Karpas-422 (cell line): ENCODE measurements at places on chromosomes 11 and 22. TPM values are rescaled to one million over a fixed set of nuclear protein-coding genes. Genes with fewer than 3 reads are reported as not detected.

DNA sequence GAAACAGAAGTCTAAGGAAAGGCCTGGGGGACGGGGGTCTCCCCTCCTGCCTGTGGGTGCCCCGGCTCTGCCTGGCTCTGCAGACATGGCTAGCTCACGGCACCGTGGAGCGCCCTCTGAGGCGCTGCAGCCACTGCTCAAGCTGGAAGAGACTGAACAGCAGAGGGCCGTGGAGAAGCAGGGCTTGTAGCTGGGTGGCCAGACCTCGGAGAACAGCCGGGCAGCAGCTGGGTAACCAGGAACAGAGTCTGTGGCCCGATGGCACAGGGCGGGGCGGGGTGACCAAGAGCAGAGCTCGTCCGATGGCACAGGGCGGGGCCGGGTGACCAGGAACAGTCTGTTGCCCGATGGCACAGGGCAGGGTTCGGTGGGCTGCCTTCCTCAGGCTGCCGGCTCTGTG is 18.1 kb downstream of the RNH1 start:
- no peak overlapping the region for H3K27ac ChIP-seq
- no peaks in the 10 kb centered on the region for H3K36me3 ChIP-seq

C1QTNF6 gene
- 1.7 and 2.7 TPM in 2 replicates for total RNA-seq

OR5T1 gene
- not detected in 2 replicates for total RNA-seq

GRCh38 chr11:112455791-112456190 is 195.1 kb upstream of the PLET1 start:
- H3K27ac ChIP-seq = no peak overlapping the region
- no peaks in the 10 kb centered on the region for H3K4me1 ChIP-seq
- no peaks in the 10 kb centered on the region for H3K27me3 ChIP-seq
- DNase-seq = no peak
- H3K36me3 ChIP-seq = no peaks in the 10 kb centered on the region
- H3K4me3 ChIP-seq = no peak overlapping the region

GNG3 gene
- not detected in 2 replicates for total RNA-seq

MMP12 gene
- not detected in 2 replicates for total RNA-seq

EHF gene
- not detected in 2 replicates for total RNA-seq

- no peak for DNase-seq
- H3K27ac ChIP-seq = no peak within 1 kb of the TSS
- H3K36me3 ChIP-seq = no peaks in the 10 kb centered on the region
- H3K4me3 ChIP-seq = no peak within 1 kb of the TSS
- no peaks in the 10 kb centered on the region for H3K4me1 ChIP-seq
Measured at GRCh38 chr11:128890543-128891368, at the start of gene KCNJ5. Gene KCNJ5 (plus strand): TSS chr11:128891356. CDS start chr11:128911274, 19,918 bp downstream.

SLC22A25 gene
- total RNA-seq = not detected in 2 replicates

GGTLC2 gene
- not detected in 2 replicates for total RNA-seq

PRODH gene
- not detected in 2 replicates for total RNA-seq

GRAP2 gene
- not detected in 2 replicates for total RNA-seq

DNA sequence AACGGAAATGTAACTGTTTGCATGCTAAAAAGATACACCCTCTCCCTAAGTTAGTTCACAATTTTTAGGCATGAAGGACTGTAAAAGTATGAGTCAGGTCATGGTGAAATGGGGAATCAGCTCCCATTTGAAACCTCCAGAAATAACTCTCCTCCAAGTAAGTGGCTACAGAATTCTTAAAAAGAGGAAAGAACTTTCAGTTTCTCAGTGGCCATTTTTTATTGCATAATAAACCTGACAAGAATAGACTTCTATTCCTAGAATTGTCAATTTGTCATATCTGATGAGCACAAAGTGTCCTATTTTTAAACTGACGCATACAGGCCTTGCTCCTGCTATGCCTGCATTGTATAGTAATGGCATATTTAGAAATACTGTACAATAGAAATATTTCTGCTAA is 612.2 kb downstream of the CNTN5 start:
- H3K27ac ChIP-seq = no peak overlapping the region
- H3K36me3 ChIP-seq = no peaks in the 10 kb centered on the region
- DNase-seq = no peak
- no peak overlapping the region for H3K4me3 ChIP-seq

DNA sequence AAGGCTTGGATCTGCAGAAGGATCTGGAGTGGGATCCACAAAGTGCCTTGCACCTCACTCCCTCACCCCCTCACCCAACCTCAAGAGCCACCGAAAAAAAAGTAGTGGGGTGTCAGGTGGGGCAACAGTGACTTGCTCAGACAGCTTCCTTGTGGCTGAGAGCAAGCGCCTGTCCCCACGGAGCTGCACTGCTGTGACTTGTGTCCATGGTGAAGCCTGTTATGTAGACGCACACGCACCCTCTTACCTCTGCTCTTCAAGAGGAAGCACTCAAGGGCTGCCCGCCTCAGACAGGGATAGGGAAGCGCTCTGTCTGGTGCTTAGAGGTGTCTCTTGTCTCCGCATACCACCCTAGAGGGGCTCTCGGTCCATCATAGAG is 1.2 kb downstream of the DRD2 start:
- H3K27ac ChIP-seq = no peak overlapping the region
- H3K27me3 ChIP-seq = no peaks in the 10 kb centered on the region
- no peaks in the 10 kb centered on the region for H3K4me1 ChIP-seq
- H3K36me3 ChIP-seq = no peaks in the 10 kb centered on the region

SOX10 gene
- total RNA-seq = not detected in 2 replicates

- H3K4me1 ChIP-seq = peaks cover 5% of the 10 kb centered on the region
- H3K36me3 ChIP-seq = no peaks in the 10 kb centered on the region
- no peaks in the 10 kb centered on the region for H3K27me3 ChIP-seq
- no peak for DNase-seq
Measured at GRCh38 chr11:124879493-124880289, 14.5 kb downstream of the ROBO3 start.

TRIM49D2 gene
- total RNA-seq = not detected in 2 replicates

NUDT8 gene
- total RNA-seq = 10.4 and 35.4 TPM in 2 replicates

- no peaks in the 10 kb centered on the region for H3K4me1 ChIP-seq
- no peak overlapping the region for H3K27ac ChIP-seq
- no peaks in the 10 kb centered on the region for H3K36me3 ChIP-seq
- H3K4me3 ChIP-seq = no peak overlapping the region
- no peak for DNase-seq
Measured at GRCh38 chr11:40732132-40732531, 727.3 kb downstream of the LRRC4C start.

- no peaks in the 10 kb centered on the region for H3K36me3 ChIP-seq
- no peaks in the 10 kb centered on the region for H3K4me1 ChIP-seq
- peaks cover 6% of the 10 kb centered on the region; the same call in 1 of the 2 replicates for H3K27me3 ChIP-seq
- DNase-seq = no peak
- no peak overlapping the region for H3K4me3 ChIP-seq
- H3K27ac ChIP-seq = no peak overlapping the region
Measured at GRCh38 chr11:94814272-94814976, 46.3 kb downstream of the AMOTL1 start.

DNA sequence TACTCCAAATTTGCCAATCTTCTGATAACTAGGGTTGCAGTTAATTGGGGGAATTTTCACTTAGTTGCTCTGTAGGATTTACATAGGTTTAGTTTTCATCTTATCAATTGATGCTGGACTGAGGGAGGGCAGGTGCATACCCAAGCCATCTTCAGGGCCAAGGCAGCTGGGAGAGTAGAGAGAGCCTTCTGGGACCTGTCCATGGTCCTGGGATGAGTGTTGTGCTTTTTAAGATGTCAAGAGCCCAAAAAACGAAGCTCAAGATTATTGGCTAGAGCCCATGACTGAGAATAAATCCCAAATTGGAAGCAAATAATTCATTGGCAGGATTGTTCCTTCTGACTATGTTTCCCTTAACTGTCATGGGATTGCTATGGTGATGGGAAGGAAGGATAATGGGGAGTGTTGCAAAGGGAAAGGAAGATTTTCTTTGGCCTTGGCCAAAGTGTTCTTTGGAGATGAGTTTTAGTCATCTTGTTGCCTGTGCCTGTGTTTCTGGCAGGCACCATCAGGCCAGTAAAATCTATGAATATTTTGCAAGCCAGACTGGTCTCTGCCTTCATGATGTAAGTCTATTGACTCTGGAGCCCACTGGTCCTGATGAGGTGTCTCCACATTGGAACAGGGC is 4.5 kb downstream of the SLC22A6 start:
- H3K27ac ChIP-seq = no peak overlapping the region
- no peak overlapping the region for H3K4me3 ChIP-seq
- H3K27me3 ChIP-seq = no peaks in the 10 kb centered on the region
- no peaks in the 10 kb centered on the region for H3K4me1 ChIP-seq

RAB36 gene
- total RNA-seq = 4.0 and 10.6 TPM in 2 replicates

INCENP gene
- 36.8 and 48.8 TPM in 2 replicates for total RNA-seq

GRCh38 chr11:102794382-102794781 is 3.6 kb downstream of the MMP1 start:
- no peak overlapping the region for H3K27ac ChIP-seq
- H3K27me3 ChIP-seq = no peaks in the 10 kb centered on the region
- DNase-seq = peak; percentile 82
- no peaks in the 10 kb centered on the region for H3K36me3 ChIP-seq
- no peaks in the 10 kb centered on the region for H3K4me1 ChIP-seq

GAL3ST1 gene
- not detected in 2 replicates for total RNA-seq

FRMD8 gene
- 48.5 and 102 TPM in 2 replicates for total RNA-seq

DNA sequence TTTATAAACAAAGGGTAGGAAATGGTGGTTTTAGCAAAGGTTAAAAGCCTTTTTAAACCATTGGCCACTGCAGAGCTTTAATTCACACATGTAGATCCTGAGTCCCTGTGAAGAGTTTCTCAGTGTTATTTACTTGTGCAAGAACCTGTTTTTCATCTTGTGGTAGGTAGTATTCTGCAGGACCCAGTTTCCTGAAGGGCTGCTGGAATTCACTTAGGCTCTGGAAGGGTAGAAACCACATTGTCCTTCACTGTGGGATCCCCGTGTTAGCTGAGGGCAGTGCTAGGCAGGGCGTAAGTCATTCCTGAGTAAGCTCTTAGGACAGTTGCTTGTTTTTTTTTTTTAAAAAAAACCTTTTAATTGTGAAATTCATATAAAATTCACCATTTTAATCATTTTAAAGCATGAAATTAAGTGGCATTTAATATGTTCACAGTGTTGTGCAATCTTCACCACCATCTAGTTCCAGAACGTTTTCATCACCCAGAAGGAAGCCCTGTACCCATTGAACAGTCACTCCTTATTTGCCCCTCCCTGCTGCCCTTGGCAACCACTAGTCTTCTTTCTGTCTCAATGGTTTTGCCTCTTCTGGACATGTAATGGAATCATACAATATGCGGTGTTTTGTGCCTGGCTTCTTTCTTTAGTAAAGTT is 77.7 kb downstream of the C22orf31 start:
- no peaks in the 10 kb centered on the region for H3K36me3 ChIP-seq
- no peak overlapping the region for H3K4me3 ChIP-seq
- no peak for DNase-seq
- no peaks in the 10 kb centered on the region for H3K27me3 ChIP-seq
- no peak overlapping the region for H3K27ac ChIP-seq

ARHGAP8 gene
- total RNA-seq = not detected in 2 replicates

DNA sequence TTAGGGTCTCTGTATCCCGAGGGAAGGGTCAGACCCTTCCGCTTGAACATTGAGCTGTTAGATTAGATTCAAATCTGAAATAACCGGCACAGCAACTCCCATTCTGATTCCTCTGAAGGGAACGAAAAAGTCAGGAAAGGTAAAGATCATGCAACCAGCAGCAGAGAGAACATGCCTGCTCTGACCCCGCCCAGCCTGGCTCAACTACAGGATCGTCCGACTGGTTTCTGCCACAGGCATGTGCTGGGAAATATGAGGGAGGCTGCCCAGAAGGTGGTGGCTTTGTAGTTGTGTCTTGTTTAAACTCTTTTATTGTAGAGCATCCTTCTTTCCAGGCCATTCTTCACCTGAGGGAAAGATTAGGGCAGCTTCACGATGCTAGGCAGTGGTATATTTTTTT is 5.0 kb upstream of the MTNR1B start:
- no peak overlapping the region for H3K4me3 ChIP-seq
- no peak overlapping the region for H3K27ac ChIP-seq
- peaks cover 4% of the 10 kb centered on the region for H3K4me1 ChIP-seq
- no peaks in the 10 kb centered on the region for H3K36me3 ChIP-seq
- DNase-seq = no peak
- H3K27me3 ChIP-seq = no peaks in the 10 kb centered on the region

- H3K27ac ChIP-seq = no peak overlapping the region
- no peaks in the 10 kb centered on the region for H3K36me3 ChIP-seq
- no peak overlapping the region for H3K4me3 ChIP-seq
Measured at GRCh38 chr11:111456086-111456858, 55.9 kb downstream of the BTG4 start.

C11orf52 gene
- not detected in 2 replicates for total RNA-seq

- H3K4me3 ChIP-seq = no peak overlapping the region
- no peak overlapping the region for H3K27ac ChIP-seq
- no peaks in the 10 kb centered on the region for H3K4me1 ChIP-seq
- no peak for DNase-seq
- no peaks in the 10 kb centered on the region for H3K27me3 ChIP-seq
Measured at GRCh38 chr11:84905411-84905810, 721.7 kb downstream of the DLG2 start.

- no peaks in the 10 kb centered on the region for H3K4me1 ChIP-seq
- H3K27ac ChIP-seq = no peak overlapping the region
- H3K4me3 ChIP-seq = no peak overlapping the region
Measured at GRCh38 chr11:131160846-131161245, 209.6 kb upstream of the NTM start.

DNA sequence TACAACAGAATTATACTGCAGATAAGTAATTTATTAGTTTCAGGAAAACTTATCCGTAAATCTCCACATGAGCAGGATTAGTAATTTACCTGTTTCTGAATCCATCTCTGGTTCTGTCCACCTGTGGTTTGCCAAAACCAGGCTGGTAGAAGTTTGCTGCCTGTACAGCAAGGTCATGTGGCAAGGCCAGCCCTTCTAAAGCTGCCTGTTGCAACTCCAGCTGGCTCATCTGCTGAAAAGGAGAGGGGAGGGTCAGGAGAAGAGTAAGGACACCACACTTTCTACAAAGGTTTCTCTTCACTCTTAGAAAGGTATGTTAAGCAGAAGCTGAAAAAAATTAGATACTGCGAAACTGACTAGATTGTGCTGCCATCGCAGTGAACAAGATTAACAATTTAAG is 42.3 kb downstream of the EIF4ENIF1 start:
- peaks cover 13% of the 10 kb centered on the region; the same call in 1 of the 2 replicates for H3K36me3 ChIP-seq
- peaks cover 21% of the 10 kb centered on the region for H3K4me1 ChIP-seq
- H3K27ac ChIP-seq = no peak overlapping the region
- H3K4me3 ChIP-seq = no peak overlapping the region

- no peaks in the 10 kb centered on the region for H3K36me3 ChIP-seq
- H3K4me3 ChIP-seq = no peak overlapping the region
- no peaks in the 10 kb centered on the region for H3K27me3 ChIP-seq
- H3K27ac ChIP-seq = no peak overlapping the region
Measured at GRCh38 chr11:2565447-2566222, 120.8 kb downstream of the KCNQ1 start.

- H3K4me3 ChIP-seq = no peak overlapping the region
- peak overlapping the region; percentile 35 for H3K27ac ChIP-seq
- peaks cover 17% of the 10 kb centered on the region for H3K4me1 ChIP-seq
- peaks cover 17% of the 10 kb centered on the region for H3K36me3 ChIP-seq
- no peaks in the 10 kb centered on the region for H3K27me3 ChIP-seq
Measured at GRCh38 chr11:20488352-20488751, 100.8 kb downstream of the PRMT3 start.

DRD4 gene
- total RNA-seq = not detected in 2 replicates

- no peak overlapping the region for H3K4me3 ChIP-seq
- DNase-seq = no peak
- no peak overlapping the region for H3K27ac ChIP-seq
- no peaks in the 10 kb centered on the region for H3K36me3 ChIP-seq
- H3K27me3 ChIP-seq = no peaks in the 10 kb centered on the region
Measured at GRCh38 chr11:70522309-70522592, 123.9 kb downstream of the CTTN start.

- peaks cover 96% of the 10 kb centered on the region for H3K4me1 ChIP-seq
- no peaks in the 10 kb centered on the region for H3K27me3 ChIP-seq
- peak overlapping the region; percentile 99 for H3K27ac ChIP-seq
Measured at GRCh38 chr11:48033918-48034341, 53.6 kb downstream of the PTPRJ start.
